ENCODE measurements at places on chromosomes 3 and 15.

- no peak for DNase-seq
Observed at GRCh38 chr3:4271834-4272233, 31.3 kb upstream of the SETMAR start.

DNA sequence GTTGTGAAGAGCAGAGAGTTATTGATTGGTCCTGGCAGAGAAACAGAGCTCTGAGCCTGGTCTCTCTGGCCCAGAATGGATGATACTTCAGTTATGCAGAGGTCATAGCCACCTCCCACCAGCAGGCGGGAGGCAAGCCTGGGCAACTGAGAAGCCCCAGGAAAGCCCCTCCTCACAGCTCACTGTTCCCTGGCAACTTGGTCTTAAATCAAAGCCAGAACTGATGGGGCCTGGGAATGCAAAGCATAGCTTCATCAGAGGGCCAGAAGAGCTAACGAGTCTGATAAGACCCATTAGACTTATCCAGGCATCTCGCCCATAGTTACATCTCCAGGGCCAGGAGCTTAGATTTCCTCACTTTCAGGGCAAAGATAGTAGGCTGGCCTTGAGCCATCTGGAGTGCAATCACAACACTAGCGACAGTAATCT lies 5.5 kb upstream of the COLQ start:
- no peak for DNase-seq

DNA sequence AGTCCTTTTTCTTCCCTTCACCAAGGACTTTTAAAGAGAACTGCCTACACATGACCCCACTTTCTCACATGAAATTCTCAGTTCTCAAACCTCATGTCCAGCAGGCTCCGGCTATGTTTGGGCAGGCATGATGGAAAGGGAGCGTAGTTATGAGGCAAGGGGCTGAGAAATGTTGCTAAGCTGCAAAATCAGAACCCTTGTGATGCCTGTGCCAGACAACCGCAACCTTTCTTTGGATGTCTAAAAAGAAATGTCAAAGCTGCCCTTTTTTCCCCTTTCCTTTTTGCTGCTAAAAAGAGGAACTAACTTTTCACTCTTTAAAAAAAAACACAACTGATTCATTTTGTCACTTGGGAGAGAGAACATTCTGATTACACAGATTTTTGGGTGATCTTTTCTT lies 19.2 kb downstream of the GNB4 start:
- DNase-seq = no peak

DNA sequence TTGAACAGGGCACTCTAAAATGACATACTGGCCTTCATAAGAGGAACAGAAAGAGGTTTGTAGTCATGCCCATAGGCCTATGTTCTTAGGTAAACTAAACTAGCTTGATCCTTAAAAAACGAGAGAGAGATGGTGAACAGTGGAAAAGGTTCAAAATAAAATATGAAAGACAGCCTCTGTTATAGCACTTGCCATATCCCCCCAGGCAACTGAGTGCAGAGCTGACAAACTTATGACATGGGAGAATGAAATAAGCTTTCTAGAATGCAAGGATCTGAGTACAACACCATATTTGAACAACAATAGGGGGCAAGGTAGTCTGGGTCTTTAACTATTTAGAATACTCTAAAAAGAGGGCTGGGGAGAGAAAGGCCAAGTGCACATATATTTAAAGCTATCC lies 700.6 kb upstream of the CFAP20DC start:
- no peak for DNase-seq

DNA sequence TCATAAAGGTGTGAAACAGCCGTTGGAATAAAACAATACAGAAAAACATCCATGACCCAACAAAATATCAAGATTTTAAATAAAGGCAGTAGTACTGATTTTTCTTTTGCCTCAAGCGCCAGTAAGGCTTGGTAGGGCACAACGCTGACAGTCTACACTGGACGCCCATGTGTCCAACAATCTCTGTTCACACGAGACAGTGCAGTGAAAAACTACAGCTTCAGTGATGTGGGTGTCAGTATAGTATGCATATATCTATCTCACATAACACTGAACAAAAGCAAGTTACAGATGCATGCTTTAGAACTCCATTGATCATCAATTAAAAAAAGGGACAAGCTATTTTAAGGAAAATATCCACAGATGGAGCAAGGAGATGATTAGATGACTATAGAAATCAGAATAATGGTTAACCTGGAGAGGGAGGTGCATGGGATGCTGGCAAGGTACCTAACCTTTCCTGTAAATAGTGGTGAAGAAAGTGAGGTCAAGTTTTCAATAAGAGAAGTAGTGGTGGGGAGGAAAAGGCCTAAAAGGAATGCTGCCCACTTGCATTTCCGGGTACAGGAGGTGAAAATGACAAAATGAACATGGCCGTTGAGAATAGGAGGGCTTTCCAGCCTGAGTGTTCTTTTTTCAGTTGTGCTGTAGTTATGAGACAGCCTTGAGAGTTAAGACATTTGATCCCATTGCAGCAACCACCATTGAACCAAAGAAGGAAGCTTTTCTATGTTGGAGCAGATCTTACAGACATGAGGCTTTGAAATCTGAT lies 42.7 kb downstream of the CTNNB1 start:
- no peak for DNase-seq

DNA sequence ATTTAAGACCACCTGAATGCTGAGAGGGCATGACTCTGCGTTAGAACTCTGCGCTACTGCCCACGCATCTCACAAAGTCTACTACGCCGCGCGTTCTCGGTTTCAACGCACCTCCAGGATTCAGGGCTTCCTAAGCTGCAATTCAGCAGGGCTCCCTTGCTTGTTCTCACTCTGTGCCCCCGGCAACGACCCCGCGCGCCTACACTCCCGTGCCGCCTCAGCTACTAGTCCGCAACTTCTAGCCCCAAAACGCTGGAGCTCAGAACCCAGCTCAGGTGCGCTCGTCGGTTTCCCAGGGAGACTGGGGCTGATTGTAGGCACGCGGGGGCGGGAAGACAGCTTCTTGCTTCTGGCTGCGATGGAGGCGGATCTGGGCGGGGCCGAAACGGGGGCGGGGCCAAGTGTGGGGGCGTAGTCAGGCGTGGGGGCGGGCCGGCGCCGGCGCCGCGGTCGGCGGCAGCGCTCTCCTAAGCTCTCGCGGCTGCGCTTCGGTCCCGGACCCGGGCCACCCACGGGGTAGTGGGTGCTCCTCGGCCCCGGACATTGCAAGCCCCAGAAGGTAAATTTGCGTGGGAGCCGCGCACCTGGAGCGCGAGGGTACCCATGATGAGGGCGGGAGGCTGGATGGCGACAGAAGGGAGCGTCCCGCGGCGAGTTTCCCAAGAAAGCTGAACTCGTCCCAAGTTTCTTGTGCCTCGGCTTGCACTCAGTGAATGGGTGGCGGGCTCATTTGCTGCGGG lies at the start of gene ARHGEF26:
ARHGEF26 (plus strand) TSS at position 430 of the 740 bp plus-strand sequence. CDS start 603 bp downstream, outside the sequence.
- DNase-seq = peak; percentile 74

GRCh38 chr3:21484828-21485144 lies 266.2 kb downstream of the ZNF385D start:
- no peak for DNase-seq

DNA sequence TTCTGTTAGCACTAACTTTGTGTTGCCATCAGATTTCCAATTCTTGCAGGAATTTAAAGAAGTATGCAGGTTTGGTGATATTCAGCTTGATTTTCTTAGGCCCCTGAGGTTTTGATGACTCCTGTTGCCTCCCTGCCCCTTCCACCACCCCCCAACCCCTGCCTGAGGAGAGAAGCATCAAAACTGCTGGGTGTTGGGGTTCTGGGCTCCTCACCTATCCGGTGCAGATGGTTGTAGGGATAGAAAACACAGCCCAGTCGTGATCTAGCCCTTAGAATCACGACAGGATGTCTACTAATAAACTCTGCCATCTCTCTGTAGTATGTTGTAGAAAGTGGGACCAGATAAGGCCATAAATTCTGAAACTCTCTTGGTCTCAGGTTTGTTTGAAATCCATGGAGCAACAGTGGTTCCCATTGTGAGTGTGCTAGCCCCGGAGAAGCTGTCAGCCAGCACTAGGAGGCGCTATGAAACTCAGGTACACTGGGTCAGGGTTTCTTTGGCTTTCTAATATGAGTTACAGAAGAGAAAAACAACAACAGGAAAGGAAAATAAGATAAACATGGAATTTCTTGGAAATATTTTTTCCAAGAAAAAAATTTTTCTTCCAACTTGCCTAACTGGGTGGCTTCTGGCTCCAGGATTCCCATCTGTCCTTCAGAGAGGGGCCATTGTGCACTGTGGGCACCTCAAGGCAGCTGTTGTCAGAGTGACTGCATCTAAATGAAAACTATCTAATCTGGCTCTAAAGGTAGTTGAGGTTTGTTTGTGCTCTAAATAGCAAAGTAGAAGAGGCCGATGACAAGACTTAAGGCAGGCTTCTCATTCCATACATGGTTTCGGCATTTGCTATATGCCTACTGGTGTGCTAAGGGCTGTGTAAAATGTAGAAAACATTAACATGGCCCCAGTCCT lies 8.7 kb downstream of the SRP14 start:
- no peak for DNase-seq

DNA sequence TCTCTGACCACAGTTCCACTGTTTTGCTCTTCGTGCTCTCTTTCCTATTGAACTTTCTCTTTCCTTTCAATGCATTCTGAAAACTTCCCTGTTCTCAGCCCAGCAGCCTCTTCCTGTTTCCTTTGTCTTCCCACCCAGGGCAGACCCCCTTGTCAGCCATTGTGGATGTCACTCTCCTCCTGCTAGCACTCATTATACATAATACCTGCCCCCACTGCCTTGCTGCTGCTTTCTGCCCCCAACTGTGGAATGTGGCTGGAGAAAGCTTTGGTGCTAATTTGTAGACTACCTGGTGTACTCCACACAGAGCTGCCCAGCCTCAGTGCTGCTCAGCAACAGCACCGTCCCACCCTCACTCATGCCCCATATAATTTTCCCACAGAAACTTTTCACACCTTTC lies 80.2 kb downstream of the CHCHD6 start:
- no peak for DNase-seq

GRCh38 chr3:143224716-143225115 lies 105.1 kb downstream of the CHST2 start:
- no peak for DNase-seq

Measured in CD4-positive, alpha-beta T cell treated with Interferon alpha-2 for 1 hour (primary cell).